ENCODE measurements at places on chromosomes 12 and 14. TPM values are rescaled to one million over a fixed set of nuclear protein-coding genes. Genes with fewer than 3 reads are reported as not detected.

DNA sequence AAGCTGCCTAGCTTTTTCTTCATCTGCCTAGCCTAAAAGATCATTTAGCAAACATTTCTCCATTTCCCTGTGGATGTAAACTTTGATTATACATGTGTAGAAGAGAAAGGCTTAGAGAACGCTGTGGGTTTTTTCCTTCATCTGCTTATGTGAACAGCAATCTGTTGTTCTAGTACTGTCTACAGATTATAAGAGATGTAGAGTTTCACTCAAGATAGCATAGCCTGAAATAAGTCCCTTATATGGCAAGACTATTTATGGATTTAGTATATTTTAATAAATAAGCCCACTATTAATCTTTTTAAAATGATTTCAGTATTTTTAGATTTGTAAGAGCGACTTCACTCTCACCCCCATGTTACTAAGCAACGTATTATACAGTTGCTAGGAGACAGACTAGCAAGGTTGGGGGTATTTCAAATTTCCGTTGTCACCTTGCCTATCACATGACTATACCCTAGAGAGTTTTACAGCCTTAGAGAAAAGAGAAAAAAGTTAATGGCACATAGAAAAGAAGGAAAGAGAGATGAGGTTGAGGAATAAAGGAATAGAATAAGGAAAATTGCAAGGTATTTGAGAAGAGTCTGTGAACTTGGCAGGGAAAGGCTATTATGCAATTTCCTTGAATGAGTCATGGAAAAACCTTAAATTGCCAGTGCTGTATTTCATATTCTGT is 12.2 kb upstream of the TUBA1A start:
- no peak for DNase-seq

The HCAR2 gene
- total RNA-seq = not detected

The RPAP3 gene
- total RNA-seq = 49.4 TPM

The CGRRF1 gene
- 23.8 TPM for total RNA-seq

The KRT82 gene
- not detected for total RNA-seq

DNA sequence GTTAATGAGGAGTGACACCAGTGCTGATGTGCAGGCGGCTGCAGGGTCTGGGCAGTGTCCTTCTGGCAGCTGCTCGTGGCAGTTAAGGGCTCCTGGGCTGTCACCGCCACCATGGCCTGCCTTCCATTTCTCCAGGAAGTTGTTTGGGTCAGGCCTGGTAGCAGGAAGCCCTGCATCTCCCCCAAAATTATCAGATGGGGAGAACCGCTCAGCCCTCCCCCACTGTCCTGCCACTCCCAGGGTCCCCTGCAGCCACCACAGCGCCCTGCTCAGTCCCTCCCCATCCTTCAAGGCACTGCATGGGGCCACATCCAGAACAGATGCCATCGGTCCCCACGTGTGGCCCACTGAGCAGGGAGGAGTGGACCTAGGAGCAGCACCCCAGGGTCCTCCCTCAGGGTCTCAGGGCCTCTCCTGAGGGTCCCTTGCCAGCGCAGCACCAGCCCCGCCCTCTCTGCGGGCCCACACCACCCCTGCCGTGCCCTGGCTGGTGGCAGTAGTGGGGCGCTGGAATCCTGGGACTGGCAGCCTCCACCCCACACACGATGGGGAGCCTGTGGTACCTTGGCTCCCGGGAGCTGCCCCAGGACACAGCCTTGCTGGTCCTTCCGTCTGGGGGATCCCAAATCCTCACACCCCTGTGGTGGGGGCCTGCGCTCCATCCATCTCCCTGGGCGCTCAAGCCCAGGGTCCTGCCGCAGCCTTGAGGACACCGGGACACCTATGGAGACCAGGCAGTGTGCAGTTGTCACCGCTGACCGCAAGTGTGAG is 10.3 kb upstream of the AMN start:
- DNase-seq = no peak

DNA sequence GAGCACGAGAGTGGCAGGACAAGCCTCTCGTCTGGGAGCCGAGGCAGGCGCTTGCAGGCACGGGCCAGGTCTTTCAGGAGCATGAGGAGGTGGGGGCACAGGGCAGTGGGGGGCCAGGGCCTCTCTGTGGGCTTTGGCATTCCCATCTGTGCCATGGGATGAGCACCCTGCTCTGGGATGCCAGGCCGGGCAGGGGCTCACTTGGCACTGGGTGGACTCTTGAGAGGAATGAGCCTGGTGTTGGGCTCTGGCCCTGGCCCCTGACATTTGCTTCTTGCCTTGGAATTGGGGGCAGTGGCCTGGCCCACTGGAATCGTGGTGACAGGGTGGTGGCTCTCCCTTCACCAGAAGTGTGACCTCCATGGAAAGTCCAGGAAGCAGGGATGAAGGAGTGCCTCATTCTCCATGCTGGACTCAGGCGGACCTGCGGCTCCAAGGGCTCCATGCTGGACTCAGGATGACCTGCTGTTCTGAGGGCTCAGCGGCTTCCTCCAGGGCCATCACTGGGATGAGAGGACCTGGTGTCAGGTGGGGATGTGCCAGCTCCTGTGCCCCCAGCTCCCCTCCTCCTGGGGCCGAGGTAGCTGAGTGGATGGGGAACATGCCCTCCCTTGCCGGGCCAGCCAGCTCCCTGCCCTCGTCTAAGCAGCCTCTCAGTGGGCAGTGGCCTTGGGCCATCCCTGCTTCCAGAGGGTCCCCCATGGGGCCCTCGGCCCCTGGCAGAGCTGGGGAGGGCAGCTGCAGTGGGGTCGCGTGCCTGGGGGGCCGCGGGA is 220.3 kb downstream of the KIF26A start:
- DNase-seq = no peak

The NOXRED1 gene
- total RNA-seq = 0.48 TPM

The COL2A1 gene
- 386 TPM for total RNA-seq

DNA sequence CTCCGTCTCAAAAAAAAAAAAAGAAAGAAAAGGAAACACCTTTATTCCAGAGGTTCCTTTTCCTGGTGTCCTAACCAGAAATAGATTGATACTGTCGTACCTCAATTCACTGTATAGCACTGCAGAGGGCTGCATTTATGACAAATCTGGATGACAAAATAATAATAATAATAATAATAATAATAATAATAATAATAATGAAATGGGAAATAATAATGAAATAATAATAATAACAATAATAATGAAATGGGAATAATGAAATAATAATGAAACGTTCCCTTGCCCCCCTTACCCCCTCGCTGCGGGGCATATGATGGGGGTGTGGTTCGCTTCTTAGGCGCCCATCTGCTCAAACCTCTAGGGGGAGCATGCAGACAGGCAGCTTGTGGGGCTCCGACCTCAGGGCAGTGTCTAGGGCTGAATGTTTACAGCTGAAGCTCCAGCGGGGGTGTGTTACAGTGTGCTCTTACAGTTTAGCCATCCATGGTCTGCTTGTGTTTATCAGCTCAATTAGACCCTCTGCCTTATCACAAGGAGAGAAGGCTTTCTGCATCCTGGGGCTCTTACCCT is 1088.3 kb upstream of the SEL1L start:
- DNase-seq = no peak

- no peak for DNase-seq
These were observed 70.8 kb downstream of the WDR20 start for GRCh38 chr14:102210421-102211042.

GRCh38 chr14:25607192-25607591 is 557.2 kb upstream of the STXBP6 start:
- DNase-seq = no peak

GRCh38 chr14:21201732-21202462 is 46.0 kb upstream of the OR5AU1 start:
- no peak for DNase-seq

GRCh38 chr14:43168371-43168925 is 1338.6 kb downstream of the FSCB start:
- DNase-seq = no peak

DNA sequence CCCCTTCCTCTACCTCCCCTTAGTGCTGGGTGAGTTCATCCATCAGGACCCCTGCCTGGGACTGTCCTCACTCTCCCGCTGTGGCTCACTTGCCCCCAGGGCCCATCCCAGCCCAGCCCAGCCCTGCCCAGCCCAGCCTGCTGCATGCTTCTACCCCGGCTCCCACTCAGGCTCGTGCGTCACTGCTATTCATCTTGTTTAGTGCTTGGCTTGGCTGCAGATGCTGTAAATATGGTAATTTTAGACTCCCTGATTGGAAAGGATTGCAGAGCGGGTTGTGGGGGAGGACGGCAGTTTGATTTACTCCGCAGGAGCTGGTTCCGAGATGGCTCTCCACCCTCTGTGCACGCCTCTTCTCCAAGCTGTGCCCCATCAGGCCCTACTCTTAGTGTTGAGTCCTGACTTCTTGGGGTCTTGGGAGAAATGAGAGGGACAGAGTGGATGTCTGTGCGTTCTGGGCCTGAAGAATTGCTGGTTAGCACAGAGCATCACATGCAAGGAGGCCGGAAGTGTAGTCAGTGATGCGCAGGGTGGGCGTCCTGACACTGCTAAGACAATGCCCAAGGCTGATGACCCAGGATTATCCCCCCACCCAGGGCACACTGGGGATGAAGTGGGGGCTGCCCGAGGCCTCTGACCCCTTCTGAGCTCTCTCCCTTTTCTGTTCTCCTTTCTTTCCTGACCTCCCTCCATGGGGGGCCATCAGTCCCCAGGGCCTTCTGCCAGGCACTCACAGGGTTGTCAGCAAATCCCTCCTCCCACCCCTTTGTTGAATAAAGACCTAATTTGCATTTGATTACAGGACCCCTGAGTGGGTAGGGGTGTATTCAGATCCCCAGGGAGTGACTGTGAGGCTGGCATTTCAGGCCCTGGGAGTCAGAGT is 244.4 kb downstream of the ZFP36L1 start:
- DNase-seq = peak; percentile 44

GRCh38 chr14:104805326-104805678 is 4.4 kb downstream of the ZBTB42 start:
- DNase-seq = no peak

- no peak for DNase-seq
These were observed at the start of gene KLRG1 for GRCh38 chr12:8989413-8989812. KLRG1 (plus strand) TSS chr12:8989546; CDS start chr12:8989636, 90 bp downstream.

- no peak for DNase-seq
These were observed 7.7 kb downstream of the DAZAP2 start for GRCh38 chr12:51246254-51246853.

- no peak for DNase-seq
These were observed 2.1 kb downstream of the TTC6 start for GRCh38 chr14:37597538-37597913.

- DNase-seq = no peak
These were observed 180.9 kb upstream of the SFSWAP start for GRCh38 chr12:131530041-131530332.

DNA sequence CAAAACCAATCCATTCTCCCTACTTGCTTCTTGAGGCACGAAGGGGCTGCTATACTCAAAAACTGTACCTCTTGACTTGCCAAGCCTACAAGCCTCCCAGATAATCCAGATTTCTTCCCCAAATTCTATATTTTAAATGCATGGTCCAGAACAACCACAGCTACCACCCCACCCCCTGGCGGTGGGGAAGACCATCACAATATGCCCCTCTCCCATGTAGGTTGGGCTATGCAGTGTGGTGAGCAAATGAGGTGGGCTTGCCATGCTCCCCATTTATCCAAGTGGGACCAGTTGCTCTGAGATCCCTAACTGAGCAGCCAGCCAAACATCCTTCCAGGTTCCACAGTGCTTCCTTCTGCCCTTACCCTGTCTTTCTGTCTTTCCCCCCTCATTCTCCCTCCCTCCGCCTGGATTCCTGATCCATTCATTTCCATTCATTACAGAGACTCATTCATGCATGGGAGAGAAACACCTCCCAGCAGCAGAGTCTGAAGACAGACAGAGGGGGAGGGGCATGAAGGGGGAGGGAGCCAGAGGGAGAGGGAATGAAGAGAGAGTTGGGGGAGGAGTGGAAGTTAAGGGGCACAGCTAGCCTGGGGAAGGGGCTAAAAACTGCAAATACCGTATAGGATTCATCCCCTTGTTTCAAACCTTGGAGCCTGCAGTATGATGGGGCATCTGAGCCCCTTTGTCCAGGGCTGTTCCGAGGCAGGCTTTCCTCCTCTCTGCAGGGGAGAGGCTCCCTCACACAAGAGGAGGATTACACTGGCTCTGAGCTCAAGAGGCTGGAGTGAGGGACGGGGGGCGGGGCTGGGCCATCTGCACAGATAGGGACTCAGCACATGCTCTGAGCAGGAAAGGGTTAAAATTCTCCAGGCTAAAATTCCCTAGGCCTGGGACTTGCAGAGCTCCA is 4.4 kb downstream of the ZNF219 start:
- peak; percentile 65 for DNase-seq

DNA sequence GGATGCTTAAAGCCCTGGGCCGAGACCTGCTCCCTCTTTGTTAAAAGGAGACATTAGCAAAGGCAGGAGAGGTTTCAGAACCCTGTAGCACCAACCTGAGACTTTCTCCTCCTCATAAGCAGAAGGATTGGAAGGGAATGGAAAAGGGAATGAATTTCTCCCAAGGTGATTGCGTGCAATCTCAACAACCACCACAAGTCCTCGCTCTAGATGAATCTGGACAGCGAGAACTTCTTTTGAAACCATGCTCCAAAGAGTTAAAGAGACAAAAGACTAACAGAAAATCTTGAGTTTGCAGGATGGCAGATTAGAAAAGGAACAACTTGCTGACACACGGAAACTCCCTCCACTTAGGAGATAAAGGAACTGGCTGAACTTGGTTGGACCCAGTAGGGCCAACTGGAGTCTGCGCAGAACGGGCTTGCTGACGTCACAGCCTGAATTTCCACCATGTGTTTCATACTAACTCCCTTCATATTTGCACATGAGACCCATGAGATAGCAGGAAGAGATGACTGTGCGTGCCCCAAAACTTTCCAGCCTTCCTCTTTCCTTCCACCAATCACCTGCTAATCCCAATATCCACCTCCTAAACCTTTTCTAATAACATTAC is 137.0 kb downstream of the PTPN11 start:
- DNase-seq = no peak
